A549 treated with AZD2906 at 1 μM for 4 hours (cell line): ENCODE measurements at places on chromosomes 5 and 9. TPM values are rescaled to one million over a fixed set of nuclear protein-coding genes. Genes with fewer than 3 reads are reported as not detected.

The IFNA2 gene
- total RNA-seq = not detected in 5 replicates

The GBGT1 gene
- total RNA-seq = 1.4 to 2.6 TPM (median 2.0 TPM) in 5 replicates

The DCAF10 gene
- 10.5 to 12.8 TPM (median 12.2 TPM) in 5 replicates for total RNA-seq

The ANKRD34B gene
- 0.03 to 0.15 TPM (median 0.06 TPM) in 5 replicates for total RNA-seq

The TRPM3 gene
- not detected in 5 replicates for total RNA-seq

The PCDH12 gene
- not detected in 5 replicates for total RNA-seq

The RNF208 gene
- total RNA-seq = 0.91 to 2.8 TPM (median 2.1 TPM) in 5 replicates

The FGF18 gene
- 2.2 to 4.0 TPM (median 3.2 TPM) in 5 replicates for total RNA-seq

The FEM1C gene
- 6.8 to 9.1 TPM (median 7.5 TPM) in 5 replicates for total RNA-seq

The SPINK4 gene
- total RNA-seq = not detected in 5 replicates

The SLC34A1 gene
- not detected in 5 replicates for total RNA-seq

The FYB1 gene
- 11.5 to 16.1 TPM (median 13.4 TPM) in 5 replicates for total RNA-seq

The OR1Q1 gene
- 0.07 TPM in 1 of 5 replicates, not detected in the others for total RNA-seq

The CKMT2 gene
- total RNA-seq = not detected in 5 replicates

The DBH gene
- not detected in 5 replicates for total RNA-seq

The EIF4E1B gene
- not detected in 5 replicates for total RNA-seq

The ROPN1L gene
- 2.1 to 2.4 TPM (median 2.3 TPM) in 5 replicates for total RNA-seq

The IFNE gene
- 0.41 to 1.1 TPM (median 0.72 TPM) in 5 replicates for total RNA-seq

The CDC20B gene
- total RNA-seq = 0.03 to 0.10 TPM (median 0.07 TPM) in 5 replicates

The HRCT1 gene
- total RNA-seq = 0.22 to 0.51 TPM (median 0.34 TPM) in 5 replicates
